ENCODE measurements at places on chromosomes 5 and 9.

DNA sequence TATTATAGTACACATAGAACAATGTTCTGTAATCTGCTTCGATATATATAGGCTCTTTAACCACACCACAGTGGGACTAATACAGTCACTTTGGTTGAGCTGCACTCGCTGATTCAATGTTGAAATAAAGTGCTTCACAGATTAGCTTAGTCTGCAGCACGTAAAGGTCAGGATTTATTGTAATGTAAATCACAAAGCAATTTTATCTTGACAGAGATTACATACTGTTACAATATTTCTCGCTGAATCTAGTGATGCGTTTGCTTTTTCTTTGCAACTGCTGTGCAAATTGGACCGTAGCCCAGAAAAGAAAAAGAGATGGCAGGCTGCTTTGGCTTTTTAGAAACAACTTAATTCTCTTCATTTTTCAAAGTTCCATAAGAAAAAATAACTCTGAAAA is 52.9 kb downstream of the CETN3 start:
- DNase-seq: no peak

DNA sequence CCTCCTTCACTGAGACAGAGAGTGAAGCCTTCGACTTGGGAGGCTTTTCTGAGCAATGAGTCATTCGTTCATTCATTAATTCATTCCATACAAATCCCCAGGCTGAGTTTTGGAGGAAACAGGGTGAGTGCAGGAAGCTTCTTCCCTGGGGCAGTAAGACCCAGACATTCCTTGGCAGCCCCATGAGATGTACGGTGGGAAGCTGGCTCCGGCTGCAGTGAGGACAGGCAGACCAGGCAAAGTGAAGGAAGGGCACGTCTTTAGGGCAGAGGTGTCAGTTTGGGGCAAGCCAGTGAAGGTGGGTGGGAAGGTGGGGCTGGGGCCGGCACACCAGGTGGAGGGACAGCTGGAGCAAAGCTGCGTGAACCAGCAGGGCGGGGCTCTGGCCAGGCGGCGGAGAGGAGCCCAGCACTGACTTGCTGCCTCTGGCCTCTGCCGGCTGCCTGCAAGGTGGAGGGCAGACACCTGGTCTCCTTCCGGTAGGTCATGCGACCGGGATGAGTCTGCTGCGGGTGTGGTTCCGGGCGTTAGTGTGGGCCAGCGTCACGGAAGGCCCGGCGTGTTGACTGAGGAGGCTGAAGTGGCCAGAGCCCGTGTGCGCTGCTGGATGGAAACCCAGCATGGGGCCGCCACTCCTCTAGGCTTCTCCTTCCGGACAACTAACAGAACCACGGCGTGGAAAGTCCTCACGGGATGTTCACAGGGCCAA is 16.6 kb downstream of the OLFM1 start:
- no peak for DNase-seq

- peak; percentile 43 for DNase-seq
Observed at GRCh38 chr5:108728566-108729241, 19.0 kb upstream of the FER start.

DNA sequence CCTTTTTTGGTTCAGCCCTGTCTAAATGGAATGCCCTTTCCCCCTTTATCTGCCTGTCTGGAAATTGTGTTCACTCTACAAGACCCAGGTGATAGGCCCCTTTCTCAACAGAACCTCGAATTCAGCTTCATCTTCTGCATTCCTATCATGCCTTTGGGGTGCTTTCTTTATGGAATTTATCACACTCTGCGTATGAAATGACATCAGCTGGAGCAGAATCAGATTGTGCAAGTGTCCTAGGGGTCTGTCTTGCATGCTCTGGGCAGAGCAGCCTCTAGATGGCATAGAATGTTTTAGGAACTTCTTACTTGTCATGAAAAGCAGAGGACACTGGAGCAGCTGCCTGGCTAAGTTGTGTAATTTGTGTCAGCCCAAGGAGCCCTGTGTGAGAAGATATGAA is 84.9 kb downstream of the ISL1 start:
- DNase-seq: no peak

DNA sequence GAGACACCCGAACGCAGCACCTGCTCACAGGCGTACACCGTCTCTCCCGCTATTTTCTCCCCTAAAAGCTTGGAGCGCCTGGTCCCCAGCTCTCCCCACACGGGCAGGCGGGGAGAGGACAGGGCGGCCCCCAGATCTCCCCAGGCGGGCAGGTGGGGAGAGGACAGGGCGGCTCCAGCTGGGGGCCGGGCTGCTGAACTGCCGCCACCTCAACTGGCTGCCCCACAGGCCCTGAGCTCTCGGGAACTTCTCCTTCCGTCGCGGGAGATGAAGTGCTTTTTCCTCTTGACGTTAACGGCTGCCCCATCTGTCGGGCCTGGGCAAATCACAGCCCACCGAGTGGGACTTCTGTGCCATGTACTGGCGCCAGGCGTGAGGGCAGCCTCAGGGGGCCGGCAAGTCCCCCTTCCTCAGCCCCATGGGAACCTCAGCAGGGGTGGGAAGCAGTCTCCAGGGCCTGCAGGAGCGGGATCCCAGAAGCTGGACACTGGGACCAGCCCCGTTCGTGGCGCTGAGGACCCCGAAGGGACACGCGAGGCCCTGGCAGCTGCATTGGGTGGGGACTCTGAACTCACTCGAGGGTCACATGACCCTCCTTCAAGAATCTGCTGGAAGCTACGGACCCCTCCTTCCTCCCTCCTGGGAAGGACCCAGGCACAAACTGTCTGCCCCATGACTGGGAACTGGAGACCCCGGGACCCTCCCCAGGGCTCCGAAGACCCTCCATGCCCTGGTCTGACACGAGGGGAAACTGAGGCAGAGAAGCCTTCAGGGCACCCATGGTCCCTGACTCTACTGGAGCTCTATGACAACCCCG is 5.7 kb upstream of the EGFL7 start:
- peak; percentile 20 for DNase-seq

GRCh38 chr9:121133104-121133816 is 58.5 kb downstream of the CNTRL start:
- peak; percentile 78 for DNase-seq

GRCh38 chr9:136394312-136395019 is 5.5 kb downstream of the SNAPC4 start:
- DNase-seq: no peak

GRCh38 chr9:353077-353476 is 138.4 kb downstream of the DOCK8 start:
- DNase-seq: no peak

GRCh38 chr9:82467436-82467835 is 478.9 kb downstream of the SPATA31D1 start:
- DNase-seq: no peak

GRCh38 chr5:178555005-178555404 is 35.2 kb downstream of the COL23A1 start:
- no peak for DNase-seq

DNA sequence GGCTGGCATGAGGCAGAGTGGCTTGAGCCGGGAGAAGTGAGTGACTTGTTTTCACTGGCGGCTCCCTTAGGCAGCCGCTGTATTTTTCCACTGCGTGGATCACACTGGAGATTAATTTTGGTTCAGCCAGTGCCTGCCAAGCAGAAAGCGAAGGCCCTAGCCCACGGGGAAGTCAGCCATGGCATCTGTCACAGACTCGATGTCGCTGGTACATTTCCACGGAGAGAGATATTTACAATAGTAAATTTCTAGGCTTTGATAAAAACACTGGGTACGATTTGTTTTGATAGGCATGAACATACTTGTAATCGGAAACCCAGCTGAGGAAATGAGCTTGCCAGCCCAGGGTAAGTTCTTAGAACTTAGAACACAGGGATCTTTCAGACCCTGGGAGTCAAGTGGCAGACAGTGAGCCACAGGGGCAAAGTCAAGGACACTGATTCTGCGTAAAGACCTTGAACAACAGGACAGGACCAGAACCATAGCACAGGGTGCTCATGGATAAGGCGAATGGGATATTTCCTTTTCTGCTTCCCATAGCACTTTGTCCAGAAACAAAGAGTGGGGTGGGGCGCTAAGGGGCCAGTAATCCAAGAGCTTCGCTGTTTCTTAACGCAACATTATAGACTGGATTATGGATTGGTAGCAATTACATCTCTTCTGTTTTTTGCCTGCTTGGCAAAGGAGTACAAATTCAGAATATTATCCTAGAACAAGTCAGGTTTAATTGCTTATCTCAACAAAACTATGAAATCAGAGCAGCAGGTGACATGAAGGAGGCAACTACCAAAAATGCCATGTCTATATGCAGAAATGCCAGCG is 4.5 kb downstream of the DUSP1 start:
- peak; percentile 55 for DNase-seq

GRCh38 chr5:139708877-139709581 is 60.9 kb downstream of the CXXC5 start:
- no peak for DNase-seq

DNA sequence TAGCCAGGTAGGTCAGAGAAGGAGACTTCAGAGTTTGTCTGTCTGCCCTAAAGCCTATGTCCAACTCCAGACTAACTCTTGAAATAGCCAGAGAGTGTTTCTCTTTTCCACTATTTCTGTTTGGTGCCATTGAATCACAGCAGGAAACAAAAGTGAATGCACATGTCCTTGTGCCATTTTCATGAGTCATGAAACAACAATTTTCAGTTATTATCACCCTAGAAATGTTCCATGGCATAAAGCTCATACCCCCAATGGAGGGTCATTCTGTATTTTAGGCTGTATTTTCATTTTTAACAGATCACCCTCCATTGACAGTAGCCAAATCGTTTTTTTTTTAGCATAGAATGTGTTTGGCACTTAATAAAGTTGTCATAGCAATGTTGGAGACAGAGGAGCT is 124.7 kb downstream of the PAPPA start:
- no peak for DNase-seq

GRCh38 chr5:96946381-96946780 is 10.5 kb downstream of the LNPEP start:
- no peak for DNase-seq

DNA sequence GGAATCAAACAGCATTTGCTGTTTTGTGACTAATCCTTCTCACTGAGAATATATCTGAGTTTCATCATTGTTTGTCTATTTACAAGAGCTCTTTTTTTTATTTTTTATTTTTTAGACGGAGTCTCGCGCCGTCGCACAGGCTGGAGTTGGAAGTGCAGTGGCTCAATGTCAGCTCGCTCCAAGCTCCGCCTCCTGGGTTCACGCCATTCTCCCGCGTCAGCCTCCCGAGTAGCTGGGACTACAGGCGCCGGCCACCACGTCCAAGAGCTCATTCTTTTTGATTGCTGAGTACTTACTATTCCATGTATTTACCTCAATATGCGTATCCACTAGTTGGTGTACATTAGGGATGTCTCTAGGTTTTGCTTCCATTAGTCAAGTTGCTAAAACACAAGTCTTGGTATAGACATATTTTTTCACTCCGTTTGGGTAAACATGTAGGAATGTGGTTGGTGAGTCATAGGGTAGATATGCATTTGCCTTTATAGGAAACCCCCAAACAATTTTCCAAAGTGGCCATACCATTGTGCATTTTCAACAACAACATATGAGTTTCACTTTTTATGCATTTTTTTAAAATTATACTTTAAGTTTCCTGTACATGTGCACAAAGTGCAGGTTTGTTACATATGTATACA is 1005.0 kb upstream of the CDH10 start:
- no peak for DNase-seq

- DNase-seq: no peak
Observed at GRCh38 chr9:109074236-109074889, 45.4 kb downstream of the TMEM245 start.

DNA sequence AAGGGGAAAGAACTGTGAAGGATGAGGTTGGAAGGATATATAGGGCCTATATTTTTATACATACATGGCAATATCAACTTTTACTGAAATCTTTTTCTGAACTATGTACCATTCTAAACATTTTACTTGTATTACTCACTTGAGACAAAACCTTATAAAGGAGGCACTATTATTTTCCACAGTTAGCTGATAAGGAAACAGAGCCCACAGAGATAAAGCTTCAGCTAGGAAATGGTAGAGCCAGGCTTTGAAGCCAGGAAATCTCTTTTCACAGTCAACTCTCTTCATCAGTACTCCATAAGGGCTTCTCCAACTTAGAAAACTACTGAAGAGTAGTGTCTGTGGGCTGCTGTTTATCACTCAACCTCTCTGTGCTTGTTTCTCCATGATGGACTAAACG is 613.7 kb downstream of the PRELID2 start:
- DNase-seq: no peak

GRCh38 chr5:422323-423232 is 20.4 kb upstream of the EXOC3 start:
- no peak for DNase-seq

GRCh38 chr9:99005651-99006050 is 61.9 kb downstream of the COL15A1 start:
- DNase-seq: no peak

- DNase-seq: no peak
Observed at GRCh38 chr9:99419070-99419469, 197.0 kb downstream of the SEC61B start.

- no peak for DNase-seq
Observed at GRCh38 chr5:172648755-172649154, 7.7 kb downstream of the NEURL1B start.

DNA sequence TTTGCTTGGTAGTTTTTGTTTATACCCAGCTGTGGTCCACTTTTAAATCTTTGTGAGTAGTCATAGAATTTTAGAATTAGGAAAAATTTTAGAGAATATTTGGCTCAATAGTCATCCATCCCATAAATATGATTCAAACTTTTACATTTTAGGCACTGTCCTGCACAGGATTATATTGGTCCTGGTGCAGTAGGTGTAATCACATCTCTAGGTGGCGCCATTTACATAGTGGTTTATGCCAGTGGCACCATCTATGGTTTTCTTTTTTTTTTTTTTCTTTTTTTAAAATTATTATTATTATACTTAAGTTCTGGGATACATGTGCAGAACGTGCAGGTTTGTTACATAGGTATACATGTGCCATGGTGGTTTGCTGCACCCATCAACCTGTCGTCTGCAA is 260.7 kb upstream of the KCNN2 start:
- no peak for DNase-seq

- DNase-seq: no peak
Observed at GRCh38 chr9:37639109-37639762, 11.5 kb upstream of the FRMPD1 start.

- DNase-seq: no peak
Observed at GRCh38 chr5:73438645-73439470, 9.7 kb downstream of the FOXD1 start.

DNA sequence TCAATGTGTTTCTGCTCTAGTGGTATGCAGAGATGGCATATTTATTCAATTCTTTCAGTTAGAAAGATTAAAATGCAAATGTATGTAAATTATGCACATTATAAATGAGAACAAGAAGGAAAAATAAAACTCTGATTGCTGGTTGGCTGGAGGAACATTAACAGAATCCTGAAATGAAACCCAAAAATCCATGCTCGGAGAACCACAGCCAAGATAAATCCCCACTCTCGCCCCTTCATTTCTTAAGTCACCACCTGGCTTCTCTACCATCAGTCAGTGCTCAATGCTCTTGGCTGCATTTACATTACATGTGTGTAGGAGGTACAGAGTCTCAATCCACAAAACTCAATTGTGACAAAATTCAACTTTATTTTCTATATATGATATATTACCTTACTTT is 184.9 kb downstream of the TRIM36 start:
- DNase-seq: no peak

All from activated T-cell treated with anti-CD3 and anti-CD28 coated beads, Interleukin-2, amount 50 U/mL, for 1 hour (primary cell).